ENCODE measurements at places on chromosomes 3 and 15. TPM values are rescaled to one million over a fixed set of nuclear protein-coding genes. Genes with fewer than 3 reads are reported as not detected.

The GOLGA8G gene
- total RNA-seq: not detected

The CYP11A1 gene
- not detected for total RNA-seq

The PLCL2 gene
- 4.5 TPM for total RNA-seq

The SEMA3G gene
- total RNA-seq: 0.11 TPM

The LIPC gene
- not detected for total RNA-seq

The CMTM8 gene
- 12.8 TPM for total RNA-seq

The DENND4A gene
- 6.6 TPM for total RNA-seq

The MYL3 gene
- total RNA-seq: 0.16 TPM

The MITF gene
- 10.2 TPM for total RNA-seq

The MEX3B gene
- total RNA-seq: 2.9 TPM

The SH3GL3 gene
- 0.57 TPM for total RNA-seq

The FBXO40 gene
- total RNA-seq: not detected

Measured in A549 treated with dexamethasone at 1 μM for 4 hours (cell line).